Activated CD4-positive, alpha-beta T cell treated with anti-CD3 and anti-CD28 coated beads for 1 hour (primary cell): ENCODE measurements at places on chromosomes 6 and 20.
A peak's percentile ranks its signal among the peaks of the same experiment; 100 is the strongest.

DNA sequence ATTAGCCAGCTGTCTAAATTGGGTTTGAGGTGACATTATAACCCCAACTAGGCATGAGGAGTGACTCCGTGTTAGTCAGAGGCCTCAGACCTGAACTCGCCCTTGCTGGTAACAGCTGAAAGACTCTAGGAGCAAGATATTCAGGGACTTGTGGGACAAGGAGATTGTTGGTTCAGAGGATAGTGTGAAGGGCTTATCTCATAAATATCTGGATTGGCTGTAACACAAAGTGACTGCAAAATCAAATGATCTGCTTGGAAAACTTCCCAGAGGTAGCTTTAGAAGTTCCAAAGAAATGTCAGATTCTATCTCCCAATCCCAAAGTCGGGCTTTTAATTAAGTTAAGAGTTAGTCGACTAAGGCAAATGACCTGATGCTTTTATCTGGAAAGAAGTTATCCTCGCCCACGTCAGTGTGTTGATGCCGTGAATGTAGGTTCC lies 72.4 kb downstream of the TULP4 start:
- no peak for DNase-seq

- no peak for DNase-seq
Observed at GRCh38 chr20:59746155-59746554, 141.8 kb downstream of the PHACTR3 start.

- DNase-seq, result no peak
Observed at GRCh38 chr6:101226677-101227135, 166.8 kb upstream of the GRIK2 start.

DNA sequence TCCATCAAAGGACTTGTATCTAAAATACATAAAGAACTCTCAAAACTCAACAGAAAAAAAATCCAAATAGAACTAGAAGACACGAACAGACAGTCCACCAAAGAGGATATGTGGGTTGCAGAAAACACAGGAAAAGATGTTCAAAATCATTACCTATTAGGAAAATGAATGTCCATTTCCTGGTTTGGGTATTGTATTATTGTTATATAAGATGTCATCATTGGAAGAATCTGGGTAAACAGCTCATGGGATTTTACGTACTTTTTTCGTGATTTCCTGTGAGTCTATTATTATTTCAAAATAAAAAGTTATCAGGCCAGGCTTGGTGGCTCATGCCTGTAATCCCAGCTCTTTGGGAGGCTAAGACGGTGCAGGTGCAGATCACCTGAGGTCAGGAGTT lies 9.2 kb upstream of the PI16 start:
- no peak for DNase-seq

DNA sequence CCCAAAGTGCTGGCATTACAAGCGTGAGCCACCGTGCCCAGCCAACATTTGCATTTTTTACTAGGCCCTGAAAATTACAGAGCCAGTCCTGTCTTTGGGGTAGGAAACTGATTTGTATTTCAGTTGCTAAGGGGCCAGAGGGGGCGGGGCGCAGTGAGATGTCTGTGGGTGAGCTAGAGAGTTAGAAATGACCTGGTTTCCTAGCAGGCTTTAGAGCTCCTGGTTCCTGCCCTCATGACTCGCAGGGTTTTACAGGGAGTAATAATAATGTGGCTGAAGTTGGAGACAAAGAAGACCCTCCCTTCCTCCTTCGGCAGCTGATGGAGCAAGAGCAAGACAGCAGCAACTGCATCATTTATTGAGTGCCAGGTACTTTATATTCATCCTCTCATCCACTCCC lies 131.5 kb downstream of the TFAP2C start:
- DNase-seq, result no peak

GRCh38 chr6:148800536-148800935 lies 53.7 kb downstream of the UST start:
- no peak for DNase-seq

DNA sequence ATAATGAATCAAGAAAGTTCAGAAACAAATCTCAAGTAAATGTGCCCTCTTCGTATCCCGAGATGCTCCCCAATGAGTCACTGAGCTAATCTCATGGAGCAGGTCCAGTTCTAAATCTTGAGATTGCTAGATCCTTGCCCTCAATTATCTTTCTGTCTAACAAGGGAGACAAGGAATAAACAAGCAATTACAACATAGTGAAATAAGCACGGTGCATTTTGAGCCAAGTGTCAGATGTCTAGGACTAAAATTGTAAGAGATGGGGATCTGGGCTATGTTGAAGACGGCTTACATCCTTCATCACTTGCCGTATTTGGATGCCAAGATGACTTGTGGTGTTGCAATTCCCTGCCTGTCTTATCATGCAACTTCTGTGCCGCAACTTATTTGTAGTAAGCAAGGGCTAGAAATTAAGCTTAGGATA lies 56.5 kb upstream of the ADGRF1 start:
- DNase-seq, result no peak

DNA sequence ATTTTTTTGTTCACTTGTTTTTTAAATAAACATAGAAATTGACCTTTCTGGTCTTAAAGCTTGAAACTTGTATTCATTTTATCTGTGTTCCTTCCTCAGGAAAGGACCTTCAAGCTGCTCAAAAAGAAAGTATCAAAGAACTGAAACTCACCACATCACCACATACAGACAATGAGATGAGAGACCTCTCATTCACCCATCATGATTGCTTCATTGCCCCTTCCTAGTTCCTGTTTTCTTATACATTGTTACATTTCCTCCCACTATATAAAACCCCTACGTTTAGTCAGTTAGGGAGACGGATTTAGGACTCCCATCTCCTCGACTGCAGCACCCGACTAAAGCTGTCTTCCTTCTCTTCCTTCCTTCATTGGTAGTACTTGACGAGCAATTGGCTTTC lies 180.5 kb upstream of the OPRM1 start:
- DNase-seq, result no peak

GRCh38 chr20:2206957-2207769 lies 88.6 kb upstream of the TGM3 start:
- DNase-seq, result peak; percentile 28

- DNase-seq, result no peak
Observed at GRCh38 chr6:44217332-44218143, 812 bp downstream of the MYMX start.

- peak; percentile 60 for DNase-seq
Observed at GRCh38 chr20:31560094-31560745, 44.9 kb upstream of the ID1 start.

DNA sequence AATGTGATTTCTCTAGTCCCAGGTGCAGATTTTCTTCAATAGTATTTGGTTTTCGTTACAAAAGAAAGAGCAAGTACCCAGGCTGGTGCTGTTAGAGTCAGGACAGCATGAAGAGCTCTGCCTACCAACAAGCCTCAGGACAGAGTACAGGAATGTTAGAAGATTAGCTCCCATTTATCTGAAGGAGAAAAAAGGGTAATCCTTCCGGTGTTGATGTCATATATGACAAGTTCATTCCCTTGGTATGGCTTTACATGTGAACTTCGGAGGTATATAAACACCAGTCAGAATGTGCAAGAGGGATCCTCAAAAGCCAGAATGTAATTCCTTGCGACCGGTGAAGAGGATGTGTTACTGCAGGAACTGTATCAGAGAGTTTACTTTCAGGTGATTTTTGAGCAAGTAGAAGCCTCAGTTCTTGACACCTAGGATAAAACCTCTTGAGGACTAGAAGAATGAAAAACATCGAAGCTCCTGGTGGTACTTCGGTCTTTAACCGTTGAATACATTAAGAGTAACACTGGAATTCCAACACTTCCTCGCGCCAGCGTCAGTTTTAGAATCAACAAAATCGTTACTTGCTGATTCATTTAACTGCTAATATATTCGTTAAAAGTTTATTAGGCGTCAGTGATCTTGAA lies 194.2 kb upstream of the ZNF184 start:
- no peak for DNase-seq

DNA sequence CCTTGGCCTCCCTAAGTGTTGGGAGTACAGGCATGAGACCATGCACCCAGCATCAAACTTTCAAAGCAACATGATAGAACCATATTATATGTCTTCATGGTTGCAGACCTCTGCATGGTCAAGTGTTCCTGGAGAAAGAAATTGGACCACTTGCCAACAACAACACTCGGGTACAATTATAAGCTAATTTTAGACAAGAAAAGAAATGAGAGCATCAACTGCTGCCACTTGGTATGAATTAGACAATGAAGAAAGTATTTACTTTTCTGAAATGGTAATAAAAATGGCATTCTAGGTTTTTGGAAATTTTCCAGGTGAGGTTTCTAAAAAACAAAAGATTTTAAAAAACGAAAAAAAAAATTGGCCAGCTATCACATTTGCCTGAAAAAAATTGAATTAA lies 7.7 kb upstream of the PM20D2 start:
- no peak for DNase-seq

GRCh38 chr20:22966787-22967464 lies 68.2 kb upstream of the SSTR4 start:
- DNase-seq, result no peak

GRCh38 chr20:58073945-58074856 lies 154.3 kb downstream of the ANKRD60 start:
- DNase-seq, result no peak

DNA sequence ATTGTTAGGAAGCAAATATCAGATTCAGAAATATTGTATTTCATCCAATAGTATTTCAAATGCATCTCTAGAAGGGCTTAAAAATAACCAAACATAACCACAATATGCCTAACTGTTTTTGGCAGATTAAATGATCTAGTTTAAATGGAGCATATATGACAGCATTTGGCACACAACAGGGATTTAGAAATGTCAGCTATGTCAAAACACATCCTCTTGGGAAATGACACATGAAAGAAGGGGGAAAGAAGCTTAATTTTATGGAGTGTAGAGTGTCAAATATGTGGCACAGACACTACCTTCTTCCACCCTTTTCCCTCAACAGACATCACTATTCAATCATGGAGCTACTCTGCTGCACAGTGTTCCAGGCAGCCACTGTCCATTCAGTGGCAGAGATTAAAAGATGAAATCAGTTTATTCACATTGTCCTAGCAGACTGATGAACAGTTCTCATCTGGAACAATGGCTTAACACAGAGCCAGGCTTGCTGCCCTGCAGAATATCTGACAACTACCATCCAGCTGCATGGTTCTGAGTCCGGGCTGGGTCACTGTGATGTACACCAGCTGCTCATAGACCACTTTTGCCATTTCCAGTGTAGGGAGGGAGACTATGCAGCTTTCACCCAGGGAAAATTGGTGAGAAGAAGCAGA lies 349.8 kb downstream of the DHX35 start:
- no peak for DNase-seq

DNA sequence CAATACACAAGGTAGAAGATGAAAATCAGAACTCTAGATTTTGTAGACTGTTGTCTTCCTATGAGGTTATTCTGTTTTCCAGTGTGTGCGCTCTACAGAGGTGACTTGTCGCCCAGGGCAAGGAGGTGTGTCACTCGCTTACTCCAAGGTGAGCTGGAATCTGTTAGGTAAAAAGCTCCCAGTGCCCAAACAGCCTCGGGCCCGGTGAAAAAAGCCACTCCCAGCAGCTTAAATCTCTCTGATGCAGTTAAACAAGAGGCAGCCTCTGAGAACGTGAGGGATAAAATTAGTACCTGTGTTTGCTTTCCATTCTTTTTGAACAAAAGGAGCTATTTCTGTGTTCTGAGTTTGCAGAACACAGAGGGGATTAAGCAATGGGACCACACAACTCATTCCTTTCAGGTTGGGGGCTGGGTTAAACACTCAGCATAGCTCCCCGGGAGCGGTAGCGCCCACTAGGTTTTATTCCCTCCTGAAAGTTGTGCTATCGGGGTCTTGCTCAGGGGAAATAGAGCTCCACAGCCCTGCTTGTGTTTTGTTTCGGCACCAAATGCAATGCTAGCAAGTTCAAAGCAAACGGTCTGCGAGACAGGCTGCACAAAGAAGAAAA lies 181.2 kb downstream of the FOXA2 start:
- no peak for DNase-seq

DNA sequence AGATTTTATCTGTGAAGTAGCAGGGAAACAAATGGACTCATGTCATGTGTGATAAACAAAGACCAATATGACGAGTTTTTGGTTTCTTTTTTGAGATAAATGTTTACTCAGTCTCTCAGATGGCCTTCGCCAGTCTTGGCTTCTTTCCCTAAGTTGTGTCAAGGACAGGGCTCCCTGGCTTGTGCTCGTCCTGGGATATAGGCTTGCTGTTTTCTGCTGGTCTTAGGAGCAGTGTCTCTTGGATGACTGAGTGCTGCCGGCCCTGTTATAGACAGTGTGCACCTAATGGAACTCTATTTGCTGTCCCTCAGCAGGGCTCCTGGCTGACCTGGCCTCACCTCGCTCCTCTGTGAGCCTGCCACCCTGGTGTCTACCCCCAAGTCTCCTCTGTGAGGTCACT lies 324.1 kb upstream of the SYNCRIP start:
- DNase-seq, result no peak

GRCh38 chr20:17710379-17711266 lies 10.9 kb downstream of the BANF2 start:
- DNase-seq, result no peak

- no peak for DNase-seq
Observed at GRCh38 chr6:125951323-125951722, 5.2 kb upstream of the HINT3 start.

GRCh38 chr6:130148181-130148580 lies 74.6 kb downstream of the SAMD3 start:
- DNase-seq, result no peak

DNA sequence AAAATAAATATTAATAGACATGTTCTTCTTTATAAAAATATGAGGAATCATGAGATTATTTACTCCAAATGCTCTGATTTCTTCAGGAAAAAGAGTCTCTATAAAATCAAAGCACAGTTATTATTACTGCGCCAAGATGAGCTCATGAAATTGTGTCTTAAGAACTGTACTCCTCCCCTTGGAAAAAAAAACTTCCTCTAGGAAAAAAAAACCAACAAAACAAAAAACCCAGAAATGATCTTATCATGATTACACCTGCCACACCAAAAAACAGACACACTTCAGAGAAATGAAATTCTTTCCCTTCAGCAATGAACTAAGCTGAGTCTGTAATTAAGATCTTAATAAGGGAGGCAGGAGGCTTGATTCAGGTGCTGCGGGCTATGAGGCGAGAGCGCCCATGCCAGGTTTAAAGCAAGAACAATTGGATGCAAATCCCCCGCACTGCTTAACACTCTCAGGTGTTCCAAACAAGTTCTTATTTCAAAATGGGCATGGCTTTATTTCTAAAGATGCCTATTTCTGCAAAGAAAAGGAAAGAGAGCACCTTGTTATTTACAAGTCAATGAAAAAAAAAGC lies 9.1 kb downstream of the NEDD9 start:
- no peak for DNase-seq

DNA sequence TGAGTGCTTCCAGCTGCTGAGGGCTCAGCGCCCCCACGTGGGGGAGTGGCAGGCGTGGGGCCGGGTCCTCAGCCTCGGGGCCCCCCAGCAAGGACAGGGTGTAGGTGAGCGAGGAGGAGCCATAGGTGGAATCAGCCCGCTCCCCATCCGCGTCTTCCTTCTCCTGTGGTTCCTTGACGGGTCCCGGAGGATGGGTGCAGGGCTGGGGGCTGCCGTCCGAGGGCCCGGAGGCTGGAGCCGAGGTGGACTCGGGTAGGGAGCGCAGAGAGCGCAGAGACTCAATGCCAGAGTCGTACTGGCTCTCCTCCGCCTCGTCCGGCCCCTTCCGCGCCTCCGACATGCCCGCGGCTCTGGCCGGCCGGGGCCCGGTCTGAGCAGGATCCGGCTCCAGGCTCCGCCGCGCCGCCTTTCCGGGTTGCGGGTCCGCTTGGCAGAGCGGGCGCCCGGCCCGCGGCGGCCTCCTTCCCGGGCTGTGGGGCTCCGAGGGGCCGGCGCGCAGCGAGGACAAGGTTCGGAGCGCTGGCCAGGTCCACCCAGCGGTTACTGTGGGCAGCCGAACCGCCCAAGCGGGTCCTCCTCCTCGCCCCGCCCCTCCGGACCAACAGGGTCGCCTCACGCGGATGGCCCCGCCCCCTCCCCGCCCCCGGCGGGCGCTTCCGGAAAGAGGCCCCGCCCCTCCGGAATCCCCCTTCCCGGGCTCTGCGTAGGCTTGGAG lies at the start of gene NFKBIE:
TSS of gene NFKBIE (minus strand) at position 545 of the 715 bp plus-strand sequence. CDS start at position 340, 205 bp downstream.
- peak; percentile 93 for DNase-seq
